ENCODE measurements at places on chromosomes 6 and 20.

GRCh38 chr20:15528391-15529111 lies 1044.7 kb downstream of the KIF16B start:
- DNase-seq: no peak

DNA sequence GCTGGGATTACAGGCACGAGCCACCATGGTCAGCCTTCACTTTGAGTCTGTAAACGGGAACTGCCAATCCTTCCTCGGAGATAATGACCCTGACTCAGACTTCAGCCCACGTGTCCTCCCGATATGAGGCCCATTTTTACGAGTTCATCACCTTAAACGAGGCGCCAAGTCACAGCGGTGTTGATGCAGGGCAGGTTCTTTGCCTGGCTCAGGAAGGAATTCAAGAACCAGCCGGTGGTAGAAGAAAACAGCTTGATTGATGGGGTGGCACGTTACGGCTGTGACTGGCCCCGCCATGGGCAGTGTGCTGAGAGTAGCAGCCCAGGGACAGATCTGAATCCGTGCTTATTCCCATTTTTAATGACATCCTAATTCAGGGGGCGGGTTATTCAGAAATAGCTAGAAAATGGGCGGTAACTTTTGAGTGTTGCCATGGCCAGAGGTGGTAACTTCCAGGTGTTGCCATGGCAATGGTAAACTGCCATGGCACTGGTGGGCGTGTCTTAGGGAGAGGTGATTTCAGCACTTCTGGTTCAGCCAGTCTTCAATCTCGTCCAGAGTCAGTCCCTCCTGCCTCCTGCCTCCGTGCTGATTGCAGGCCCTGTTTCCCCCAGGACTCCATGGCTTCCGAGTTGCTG lies 9.1 kb upstream of the MAP1LC3A start:
- DNase-seq: no peak

DNA sequence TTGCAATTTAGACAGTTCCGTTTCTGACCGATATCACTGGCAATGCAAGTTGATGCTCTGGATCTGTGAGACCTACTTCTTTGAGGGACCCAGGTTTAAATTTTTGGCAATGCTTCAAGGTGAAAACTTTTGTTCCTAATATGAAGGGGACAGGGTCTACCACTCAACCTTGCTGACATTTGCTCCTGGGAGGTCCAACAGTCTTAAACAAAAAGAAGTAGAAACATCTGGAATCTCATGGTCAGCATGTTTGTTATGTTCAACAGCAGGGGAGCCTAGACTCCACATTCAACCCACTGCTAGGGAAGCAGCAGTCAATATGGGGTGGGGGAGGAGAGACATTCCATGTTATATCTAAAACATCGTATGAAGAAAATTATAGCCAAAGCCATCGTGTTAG lies 196.4 kb downstream of the SIM1 start:
- no peak for DNase-seq

- DNase-seq: no peak
These were observed 1.8 kb downstream of the CHMP4B start for GRCh38 chr20:33812908-33813462.

DNA sequence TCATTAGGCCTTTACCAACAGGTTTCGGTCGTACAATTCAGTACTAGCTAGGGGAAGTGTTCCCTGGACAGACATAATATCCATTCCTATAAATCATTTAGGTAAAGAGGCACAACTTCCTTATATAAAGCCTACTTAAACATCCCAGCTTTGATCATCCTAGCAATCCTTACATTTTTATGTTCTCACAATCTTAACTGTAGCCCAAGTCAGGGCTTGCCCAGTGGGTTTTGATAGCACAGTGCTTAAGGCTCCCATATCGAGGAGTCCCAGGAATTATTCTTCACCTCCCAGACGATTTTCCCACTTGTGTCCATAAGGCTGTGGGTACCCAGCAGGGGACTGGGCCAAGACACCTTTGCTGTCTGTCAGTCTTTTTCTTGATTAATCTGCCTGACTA lies 63.2 kb downstream of the E2F3 start:
- DNase-seq: no peak

Data from SJSA1 (cell line).